T-helper 2 cell (primary cell): ENCODE measurements at places on chromosomes 13 and 19.

DNA sequence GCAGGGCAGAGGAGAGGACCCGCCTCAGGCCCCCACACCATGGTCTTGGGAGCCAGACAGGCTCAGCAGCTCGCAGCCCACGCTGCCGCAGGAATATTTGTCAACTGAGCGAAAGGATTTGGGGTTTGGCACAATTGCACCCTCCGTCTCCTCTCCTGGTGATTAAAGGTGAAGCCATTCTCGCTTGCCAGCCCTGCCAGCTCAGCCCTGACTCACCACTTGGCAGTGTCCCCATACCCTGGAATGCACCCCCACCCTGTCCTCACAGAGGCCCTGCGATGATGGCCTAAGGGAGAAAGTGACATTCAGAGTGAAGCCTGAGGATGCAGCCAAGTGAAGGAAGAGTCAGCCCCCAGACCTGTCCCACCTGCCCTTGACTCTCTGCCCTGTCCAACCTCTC lies 18.8 kb downstream of the CYTH2 start:
- no peak for DNase-seq

GRCh38 chr19:48568345-48568886 lies 16.4 kb downstream of the SULT2B1 start:
- no peak for DNase-seq

DNA sequence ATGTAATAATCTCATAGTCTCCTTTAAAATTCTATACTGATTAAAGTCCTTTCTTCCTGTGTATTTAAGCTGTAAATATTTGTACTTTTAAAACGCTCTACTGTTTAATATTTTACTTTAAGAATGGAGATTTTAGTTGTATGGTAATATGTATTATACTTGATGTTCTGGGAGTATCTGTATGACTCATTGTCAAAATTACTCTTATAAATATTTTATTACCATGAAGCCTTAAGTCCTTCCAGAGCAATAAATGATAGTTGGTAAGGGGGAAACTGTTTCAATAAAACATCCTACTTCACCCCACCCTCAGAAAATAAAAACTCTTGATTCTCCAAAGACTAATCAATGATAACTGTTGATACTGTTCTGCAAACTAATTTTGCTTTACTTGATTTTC lies 6.4 kb downstream of the PCDH9 start:
- no peak for DNase-seq

DNA sequence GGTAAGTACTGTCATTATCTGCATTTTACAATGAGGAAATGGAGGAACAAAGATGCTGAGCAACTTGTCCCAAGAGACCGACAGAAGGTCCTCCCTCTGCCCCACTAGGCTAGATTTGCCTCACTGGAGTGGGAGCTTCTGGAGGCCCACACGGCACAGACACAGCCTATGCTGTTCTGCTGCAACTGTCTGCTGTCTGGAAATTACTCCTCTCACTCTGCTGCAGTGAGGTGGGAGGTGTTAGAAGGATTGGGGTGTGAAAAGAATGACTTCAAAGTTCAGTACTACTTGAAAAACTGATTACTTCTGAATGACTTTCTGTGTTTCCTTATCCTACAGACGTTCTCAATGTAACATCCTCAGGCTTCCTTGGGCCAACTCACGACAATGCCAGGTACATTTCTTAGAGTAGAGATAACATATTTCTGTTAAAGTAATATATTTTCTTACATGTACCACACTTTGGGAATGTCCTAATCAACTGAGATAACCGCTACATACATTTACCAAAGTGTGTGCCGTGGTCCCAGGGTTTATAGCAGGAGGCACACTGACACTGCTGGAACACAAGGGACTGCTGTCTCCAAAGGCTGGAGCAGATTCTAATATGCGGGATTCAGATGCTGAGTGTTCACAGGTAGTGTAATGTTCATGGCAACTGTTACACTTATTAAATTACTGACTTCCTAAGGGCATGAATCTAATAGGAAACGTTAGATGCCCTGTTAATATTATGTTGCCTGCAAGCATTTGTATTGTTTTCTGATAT lies 53.5 kb upstream of the WASF3 start:
- no peak for DNase-seq

- no peak for DNase-seq
Measured at GRCh38 chr13:112346173-112346898, 29.8 kb upstream of the SPACA7 start.

DNA sequence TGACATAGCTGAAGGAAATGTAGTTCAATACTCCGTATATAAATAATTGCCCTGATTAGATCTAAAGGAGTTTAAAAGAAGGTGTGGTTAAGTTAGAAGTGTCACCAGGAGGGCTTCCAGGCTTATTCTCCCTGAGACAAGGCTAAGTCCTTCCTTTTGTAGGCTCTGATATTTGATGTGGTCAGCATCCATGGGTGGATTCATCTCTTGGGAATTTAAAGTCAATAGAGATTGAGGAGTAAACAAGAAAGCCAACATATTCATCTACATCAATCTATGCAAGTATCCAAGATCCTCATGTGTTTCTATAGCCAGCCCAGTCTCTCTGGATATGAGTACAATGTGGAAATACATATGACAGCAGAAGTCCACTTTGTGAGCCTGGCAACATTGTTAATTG lies 76.8 kb downstream of the KCTD12 start:
- no peak for DNase-seq

DNA sequence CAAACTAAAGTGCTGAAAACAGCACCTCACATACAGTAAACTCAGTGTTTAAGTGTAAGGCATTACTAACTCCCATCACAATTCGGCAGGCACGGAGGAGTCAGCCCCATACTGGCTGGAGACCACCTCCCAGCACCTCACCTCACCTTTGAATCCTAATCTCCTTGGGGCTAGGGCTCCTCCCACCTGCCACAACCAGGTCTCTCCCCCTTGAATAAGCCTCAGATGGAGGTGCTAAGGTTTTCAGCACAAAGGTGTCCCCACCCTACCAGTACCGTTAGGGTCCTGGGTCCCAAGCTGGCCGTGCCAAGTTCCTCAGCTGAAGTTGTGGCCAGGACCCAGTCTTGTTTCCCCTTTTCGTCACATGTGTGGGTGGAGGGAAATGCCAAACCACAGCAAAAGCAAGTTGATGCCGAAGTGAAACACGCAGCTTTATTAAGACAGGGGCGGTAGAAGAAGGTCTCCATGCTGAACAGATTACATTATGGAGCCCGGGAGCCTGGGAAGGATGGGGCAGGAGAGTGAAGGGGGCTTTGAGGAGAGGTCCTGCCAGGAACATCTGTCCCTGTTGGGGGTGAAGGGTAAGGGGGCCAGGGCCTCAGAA lies at the start of gene IGFLR1:
Gene IGFLR1 (minus strand): TSS at position 332 of the 604 bp plus-strand sequence. CDS start 1,272 bp downstream, outside the sequence.
- no peak for DNase-seq

DNA sequence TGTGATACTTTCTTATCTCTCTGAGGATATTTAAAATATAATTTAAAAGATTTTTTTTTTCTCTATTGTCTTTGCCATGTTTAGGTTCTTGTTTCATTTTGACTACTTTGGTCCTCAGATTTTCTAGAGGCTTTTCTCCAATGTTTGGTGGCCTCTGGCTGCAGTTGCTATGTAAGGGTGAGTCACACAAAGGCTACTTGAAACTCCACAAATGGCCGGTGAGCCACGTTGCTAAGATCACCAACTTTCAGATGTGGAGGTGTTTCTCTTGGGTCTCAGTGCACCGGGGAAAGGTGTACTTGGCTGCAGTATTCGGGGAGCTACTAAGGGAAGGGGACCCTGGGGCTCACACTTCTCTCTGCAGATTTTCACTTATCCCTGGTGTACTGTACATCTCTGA lies 248.1 kb downstream of the HS6ST3 start:
- DNase-seq, result no peak

DNA sequence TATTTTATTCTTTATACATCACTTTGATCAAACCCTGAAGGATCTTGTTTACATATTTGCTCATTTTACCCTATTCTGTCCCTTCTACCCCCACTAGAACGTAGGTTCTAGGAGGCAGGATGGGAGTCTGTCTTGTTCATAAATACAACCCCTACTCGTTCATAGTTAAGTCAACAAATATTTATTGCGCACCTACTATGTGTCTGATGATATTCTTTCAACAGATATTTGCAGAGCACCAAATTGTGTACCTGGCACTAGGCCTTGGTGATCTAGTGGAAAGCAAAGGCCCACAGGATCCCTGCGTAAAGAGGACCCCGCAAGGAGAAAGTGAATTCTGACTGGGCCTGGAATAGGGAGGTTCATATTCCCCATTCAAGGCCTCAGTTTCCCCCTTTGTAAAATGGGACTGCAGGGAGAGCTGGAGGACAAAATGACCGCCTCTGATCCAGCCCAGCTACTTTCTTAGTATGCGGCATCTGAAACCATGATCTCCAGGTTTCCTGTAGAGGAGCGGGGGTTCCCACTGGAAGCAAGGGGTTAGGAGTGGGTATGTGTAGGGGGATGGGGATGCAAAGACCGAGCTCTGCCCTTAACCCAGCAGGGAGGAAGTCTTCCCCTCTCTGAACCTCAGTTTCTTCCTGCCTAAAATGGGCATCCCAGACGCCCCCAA lies 534 bp upstream of the GEMIN7 start:
- DNase-seq, result no peak

DNA sequence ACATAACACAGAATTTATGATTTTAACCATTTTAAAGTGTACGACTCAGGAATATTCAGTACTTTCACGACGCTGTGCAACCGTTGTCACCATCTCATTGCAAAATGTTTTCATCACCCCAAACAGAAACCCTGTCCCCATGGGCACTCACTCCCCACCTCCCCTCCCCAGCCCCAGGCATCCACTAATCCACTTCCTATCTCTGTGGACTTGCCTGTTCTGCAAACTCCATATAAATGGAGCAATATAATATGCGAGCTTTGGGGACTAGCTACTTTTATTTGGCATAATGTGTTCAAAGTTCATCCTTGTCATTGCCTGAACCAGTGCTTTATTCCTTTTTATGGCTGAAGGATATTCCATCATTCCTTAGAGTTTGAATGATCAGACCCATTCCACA lies 7.3 kb upstream of the INSR start:
- no peak for DNase-seq

DNA sequence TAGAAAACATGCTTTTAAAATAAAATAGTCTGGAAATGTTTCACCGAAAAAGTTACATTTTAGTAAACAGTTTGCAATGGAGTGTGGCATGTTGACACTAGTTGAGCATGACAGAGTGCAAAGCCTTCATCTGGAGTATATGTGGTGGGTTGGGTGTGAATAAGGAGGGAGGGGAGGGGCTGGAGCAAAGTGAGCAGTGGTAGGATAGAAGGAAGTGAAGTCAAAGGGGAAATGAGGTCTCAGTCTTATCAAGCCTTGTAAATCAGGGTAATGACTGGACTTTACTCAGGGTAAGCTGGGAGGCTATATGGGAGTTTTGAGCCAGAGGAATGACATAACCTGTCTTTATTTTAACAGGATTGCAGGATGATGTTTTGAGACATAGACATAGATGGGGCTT lies 222.8 kb downstream of the PCDH20 start:
- DNase-seq, result no peak

GRCh38 chr13:28602580-28602979 lies 56.4 kb upstream of the POMP start:
- DNase-seq, result no peak

DNA sequence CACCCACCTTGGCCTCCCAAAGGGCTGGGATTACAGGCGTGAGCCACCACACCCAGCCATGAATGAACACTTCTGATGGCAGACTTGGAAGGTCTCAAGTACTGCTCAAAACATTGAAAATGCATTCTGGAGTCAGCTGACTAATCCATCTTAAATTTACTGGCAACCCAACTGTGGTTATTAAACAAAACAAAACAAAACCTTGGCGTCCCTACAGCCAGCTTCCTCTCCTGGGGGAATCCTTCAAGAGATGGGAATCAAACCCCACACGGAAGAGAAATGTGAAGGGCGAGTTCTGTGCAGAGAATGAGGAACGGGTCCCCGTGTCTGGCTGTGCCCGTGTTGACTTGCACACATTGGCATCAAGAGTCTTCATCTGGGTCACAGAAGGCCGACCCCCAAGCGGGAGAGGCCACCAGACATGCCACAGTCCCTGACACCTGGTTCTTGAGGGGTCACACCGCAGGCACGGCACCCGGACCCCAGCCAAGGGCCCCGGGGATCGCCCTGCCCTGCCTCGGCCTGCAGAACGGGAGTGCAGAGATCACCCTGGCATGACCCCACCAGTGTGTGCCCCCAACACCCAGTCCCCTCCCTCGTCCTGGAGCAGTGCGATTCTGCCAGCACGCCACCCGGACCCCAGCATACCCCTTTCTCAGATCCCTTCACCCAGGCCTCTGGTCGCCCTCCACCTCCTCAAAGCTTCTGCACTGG lies 3.2 kb downstream of the MAP2K2 start:
- no peak for DNase-seq

GRCh38 chr13:70723732-70724131 lies 615.5 kb upstream of the KLHL1 start:
- no peak for DNase-seq

GRCh38 chr13:44220948-44221347 lies 152.7 kb upstream of the SERP2 start:
- DNase-seq, result no peak

DNA sequence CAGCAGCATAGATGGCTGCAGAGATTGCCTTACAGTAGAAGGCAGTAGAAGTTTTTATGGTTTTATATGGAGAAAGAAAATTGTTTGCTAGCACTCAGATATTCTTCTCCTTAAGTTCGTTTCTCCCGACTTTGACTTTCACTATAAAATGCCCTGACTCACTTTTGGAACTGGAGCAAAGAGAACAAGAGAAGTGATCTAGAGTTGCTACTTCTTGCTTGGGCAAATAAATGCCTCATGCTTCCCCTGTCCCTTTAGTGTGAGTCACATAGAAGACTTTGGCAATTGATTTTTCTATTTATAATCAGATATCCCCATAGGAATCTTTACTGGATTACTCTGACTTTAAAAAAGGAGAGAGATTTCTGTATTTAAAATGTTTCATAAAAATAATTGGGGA lies 46.9 kb downstream of the ITGBL1 start:
- DNase-seq, result no peak

DNA sequence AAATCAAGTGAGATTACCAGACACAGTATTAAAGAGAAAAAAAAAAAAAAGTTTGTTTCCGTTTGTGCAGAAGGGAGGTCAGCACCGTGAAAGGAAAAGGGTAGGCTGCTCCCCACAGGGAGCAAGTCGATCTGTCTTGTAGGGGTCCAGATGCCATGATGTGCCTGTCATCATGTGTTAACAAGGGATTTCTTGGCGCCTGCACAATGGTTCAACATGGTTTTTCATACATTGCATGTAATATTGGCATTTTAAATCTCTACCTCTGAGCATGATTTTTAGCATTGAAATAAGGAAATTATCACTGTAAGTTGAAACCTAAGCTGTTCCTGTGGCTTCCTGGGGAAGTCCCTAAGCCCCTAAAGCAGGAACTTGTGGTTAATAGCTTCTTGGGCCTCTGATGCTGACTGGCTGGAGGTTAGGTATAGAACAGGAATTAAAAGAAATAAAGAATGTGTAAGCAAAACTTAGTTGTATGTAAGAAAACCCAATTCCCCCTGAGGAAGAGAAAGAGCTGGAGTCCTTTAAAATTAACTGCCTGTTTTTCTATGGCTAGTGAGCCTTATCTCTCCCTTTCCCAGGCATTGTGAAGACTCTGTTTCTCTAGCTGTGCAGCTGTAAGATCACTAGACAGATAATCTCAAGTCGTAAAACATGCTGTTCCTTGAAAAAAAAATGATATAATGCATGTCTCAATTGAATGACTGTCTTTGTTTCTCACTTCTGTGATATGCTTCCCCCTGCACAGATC lies 7.4 kb upstream of the FCGBP start:
- peak; percentile 49 for DNase-seq

- no peak for DNase-seq
Measured at GRCh38 chr13:100887729-100888151, 213.1 kb upstream of the TMTC4 start.

- DNase-seq, result no peak
Measured at GRCh38 chr19:11617180-11618062, 20.1 kb downstream of the ZNF627 start.
